Activated CD8-positive, alpha-beta T cell treated with anti-CD3 and anti-CD28 coated beads for 36 hours (primary cell): ENCODE measurements at places on chromosomes 12 and 14. TPM values are rescaled to one million over a fixed set of nuclear protein-coding genes. Genes with fewer than 3 reads are reported as not detected.

- DNase-seq = no peak
Measured at GRCh38 chr12:54036620-54037359, 3.9 kb downstream of the HOXC5 start.

DNA sequence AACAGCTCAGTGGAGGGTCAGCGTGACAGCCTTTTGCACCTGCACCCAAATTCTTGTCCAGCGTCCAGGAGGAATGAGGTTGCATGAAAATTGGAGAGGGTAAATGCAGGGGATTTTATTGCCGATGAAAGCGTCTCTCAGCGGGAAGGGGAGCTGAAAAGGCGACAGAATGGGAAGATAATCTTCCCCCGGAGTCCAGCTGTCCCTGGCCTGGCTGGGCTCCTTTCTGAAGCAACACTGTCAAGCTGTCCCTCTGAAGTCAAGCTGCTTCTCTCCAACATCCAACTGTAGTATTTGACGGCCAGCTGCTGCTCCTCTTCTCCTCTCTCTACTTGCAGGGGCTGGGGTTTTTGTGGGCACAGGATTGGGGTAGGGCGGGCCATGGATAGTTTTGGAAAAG, 32.7 kb downstream of the NOPCHAP1 start:
- no peak for DNase-seq

DNA sequence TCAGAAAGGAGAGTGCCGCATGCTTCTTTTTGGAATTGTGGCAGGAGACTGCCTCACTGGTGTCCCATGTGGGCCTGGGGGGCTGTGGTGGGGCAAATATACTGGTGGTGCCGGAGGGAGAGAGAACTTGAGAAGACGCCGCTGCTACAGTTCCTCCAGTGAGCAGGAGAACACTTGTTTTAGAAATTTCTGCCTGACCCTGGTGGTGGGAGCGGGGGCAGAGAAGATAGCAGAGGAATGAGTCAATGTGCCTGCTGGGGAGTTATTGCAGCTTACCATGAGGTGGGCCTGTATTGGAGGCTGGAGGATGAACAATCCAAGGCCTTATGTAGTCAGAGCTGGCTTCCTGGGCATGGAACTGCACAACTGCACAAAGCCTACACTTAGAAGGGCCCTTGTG, 211.8 kb downstream of the SNAPC1 start:
- DNase-seq = no peak

GRCh38 chr12:90048918-90049317, 340.3 kb upstream of the ATP2B1 start:
- DNase-seq = no peak

DNA sequence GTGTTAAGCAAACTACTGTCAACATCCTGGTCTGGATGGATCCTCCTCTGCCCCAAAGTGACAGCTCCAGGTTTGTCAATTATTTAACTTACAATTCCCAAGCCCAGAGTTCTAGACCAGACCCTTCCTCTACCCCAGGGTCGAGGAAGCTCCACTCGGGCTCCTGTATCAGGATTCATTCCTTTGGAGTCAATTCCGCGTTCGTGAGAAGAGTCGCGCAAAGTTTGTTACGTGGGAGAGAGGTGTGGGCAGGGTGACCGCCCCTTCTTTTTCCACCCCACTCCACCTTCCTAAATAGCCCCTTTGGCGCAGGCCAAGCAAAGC, 479 bp downstream of the SEL1L start:
- DNase-seq = no peak

DNA sequence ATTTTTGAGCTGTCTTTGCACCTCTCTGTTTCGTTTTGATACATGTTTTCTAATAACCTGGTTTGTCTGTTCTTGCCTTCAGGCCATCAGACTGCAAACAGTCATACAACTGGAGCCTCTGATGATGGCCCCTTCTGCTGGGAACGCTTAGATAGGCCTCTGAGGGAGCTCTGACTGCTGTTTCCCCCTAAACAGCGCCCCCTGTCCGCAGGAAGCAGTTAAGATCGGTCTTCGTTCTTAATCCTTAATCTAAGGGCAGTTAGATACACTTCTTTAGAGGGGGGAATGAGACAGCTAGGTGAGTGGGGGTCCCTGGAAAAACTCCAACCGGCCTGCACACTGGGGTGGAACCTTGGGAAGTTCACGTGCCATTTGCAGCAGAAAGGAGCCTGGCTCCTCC, 1338.8 kb upstream of the SEL1L start:
- no peak for DNase-seq

DNA sequence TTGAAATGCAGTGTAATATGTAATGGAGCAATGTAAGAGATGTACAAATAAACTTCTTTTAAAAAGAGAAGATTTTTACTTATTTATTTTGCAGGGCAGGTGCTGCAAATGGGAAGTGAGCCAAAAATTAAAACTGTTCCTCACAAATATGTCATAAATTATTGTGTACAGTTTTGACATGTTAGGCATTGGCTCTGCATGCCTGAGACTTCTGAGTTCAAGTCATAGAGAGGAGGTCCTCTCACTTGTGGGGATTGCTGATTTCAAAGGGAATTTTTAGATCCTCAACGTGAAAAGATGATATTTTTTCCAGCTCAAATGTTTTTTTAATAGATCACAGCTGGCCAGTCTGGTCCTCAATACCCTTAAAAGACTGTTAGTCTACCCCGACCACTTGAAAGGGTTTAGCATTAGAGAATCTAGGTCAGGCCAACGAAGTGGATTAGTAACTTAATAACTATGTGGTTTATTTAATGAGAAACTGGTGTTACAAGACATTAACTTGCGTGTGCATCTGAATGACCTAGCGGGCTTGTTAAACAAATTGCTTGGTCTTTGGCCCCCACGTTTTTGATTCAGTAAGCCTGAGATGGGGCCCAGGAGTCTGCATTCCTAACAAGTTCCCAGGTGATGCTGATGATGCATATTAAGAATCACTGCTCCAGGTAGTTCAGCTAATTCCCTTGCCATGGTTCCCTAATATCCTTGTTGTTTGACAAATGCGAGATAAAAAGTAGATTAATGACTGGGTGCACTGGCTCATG, 30.9 kb upstream of the WDR89 start:
- no peak for DNase-seq

DNA sequence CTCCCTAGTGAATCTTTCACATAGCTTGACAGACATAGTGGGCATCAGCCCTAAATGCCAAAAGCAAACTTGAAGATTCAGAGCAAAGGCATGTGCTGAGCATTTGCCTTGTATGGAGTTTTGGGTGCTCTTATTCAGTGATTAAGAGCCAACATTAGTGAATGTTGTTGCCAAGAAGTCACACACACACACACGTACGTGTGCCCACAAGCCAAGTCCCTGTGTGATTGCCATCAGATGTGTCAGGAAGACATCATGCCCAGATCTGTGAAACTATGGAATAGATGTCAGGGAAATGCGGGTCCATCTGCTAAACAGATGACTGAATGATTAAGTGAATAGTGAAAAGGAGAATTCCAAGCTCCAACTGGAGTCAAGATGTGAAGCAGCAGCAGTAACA, 149.0 kb downstream of the AKAP6 start:
- DNase-seq = no peak

- no peak for DNase-seq
Measured at GRCh38 chr14:75976826-75977581, 4.8 kb downstream of the TGFB3 start.

- DNase-seq = no peak
Measured at GRCh38 chr12:53289891-53290290, 5.5 kb upstream of the PFDN5 start.

DNA sequence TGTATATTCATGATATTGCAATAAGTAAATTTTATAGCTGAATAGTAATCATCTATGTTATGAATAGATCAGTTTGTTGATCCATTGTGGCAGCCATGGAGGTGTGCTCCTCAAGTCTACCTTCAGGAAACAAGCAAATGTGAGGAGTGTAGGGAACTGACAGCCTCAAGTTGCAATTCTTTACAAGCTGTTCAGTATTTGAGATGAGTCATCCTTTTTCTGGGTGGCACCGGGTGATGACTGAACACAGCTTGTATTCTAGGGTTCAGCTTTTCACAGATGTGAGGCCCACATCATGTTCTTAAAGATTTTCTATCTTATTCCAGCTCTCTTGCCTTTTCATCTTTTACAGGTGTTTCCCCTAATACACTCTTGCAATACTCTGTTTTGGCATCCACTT, 452.4 kb downstream of the KCNH5 start:
- DNase-seq = no peak

GRCh38 chr14:100776681-100777365, 49.1 kb upstream of the MEG3 start:
- DNase-seq = no peak

DNA sequence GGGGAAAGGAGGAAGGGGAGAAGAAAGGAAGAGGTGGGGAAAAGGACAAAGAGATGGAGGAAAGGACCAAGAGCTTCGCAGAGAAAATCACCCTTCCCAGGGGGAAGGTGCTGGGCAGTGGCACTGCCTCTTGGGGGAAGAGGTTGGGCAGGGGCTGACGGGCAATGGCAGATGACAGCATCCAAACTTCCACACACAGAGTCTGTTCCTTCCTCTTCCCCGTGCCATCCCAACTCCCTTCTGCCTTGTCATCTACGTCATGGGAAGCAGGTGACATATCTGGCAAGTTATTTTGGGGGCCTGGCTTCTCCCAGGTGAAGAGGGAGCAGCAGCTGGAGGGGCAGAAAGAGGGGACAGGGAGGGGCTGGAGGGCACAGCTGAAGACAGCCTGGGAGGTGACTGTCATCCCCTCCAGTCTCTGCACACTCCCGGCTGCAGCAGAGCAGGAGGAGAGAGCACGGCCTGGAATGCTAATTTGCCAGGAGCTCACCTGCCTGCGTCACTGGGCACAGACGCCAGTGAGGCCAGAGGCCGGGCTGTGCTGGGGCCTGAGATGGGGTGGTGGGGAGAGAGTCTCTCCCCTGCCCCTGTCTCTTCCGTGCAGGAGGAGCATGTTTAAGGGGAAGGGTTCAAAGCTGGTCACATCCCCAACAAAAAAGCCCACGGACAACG, 43.9 kb upstream of the IQSEC3 start:
- DNase-seq = no peak

GRCh38 chr12:132078190-132078589, 65.9 kb downstream of the DDX51 start:
- DNase-seq = no peak

- peak; percentile 71 for DNase-seq
Measured at GRCh38 chr12:94172031-94172430, 23.7 kb downstream of the PLXNC1 start.

DNA sequence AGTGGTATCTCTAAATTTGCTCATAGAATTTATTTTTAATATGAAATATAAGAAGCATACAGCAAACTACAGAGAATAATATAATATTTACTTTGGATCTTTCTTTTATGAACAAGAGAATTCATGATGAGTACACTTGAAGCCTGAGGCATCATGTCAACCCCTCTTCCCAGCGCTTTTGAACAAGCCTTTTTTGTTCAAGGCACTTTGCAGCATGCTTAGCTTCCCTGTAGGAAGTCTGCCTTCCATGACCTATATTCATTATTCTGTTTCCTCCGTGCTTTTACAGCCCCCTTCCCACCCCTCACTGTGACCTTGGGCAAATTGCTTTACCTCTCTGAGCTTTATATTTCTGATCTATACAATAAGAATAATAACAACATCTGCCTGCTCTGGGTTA, 41.6 kb downstream of the SCN8A start:
- no peak for DNase-seq

DNA sequence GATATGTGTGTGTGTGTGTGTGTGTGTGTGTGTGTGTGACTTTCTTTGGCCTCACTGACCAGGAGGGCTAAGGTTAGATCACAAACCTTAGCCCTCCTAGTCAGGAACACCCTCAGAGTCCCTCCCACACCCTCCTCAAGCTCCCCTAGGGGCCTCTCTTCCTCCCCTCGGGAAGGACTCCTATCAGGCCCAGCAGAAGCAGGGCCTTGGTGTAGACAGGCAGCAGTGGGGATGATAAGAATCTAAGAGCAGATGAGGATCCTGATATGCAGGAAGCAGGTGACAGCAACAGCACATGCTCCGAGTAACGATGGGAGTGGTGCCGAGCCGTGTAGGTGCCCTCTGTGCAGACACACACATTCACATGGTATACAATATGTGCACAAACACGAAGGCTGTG, 20.7 kb downstream of the PLEK2 start:
- no peak for DNase-seq

- DNase-seq = no peak
Measured at GRCh38 chr14:104735830-104736642, 12.0 kb downstream of the ADSS1 start.

DNA sequence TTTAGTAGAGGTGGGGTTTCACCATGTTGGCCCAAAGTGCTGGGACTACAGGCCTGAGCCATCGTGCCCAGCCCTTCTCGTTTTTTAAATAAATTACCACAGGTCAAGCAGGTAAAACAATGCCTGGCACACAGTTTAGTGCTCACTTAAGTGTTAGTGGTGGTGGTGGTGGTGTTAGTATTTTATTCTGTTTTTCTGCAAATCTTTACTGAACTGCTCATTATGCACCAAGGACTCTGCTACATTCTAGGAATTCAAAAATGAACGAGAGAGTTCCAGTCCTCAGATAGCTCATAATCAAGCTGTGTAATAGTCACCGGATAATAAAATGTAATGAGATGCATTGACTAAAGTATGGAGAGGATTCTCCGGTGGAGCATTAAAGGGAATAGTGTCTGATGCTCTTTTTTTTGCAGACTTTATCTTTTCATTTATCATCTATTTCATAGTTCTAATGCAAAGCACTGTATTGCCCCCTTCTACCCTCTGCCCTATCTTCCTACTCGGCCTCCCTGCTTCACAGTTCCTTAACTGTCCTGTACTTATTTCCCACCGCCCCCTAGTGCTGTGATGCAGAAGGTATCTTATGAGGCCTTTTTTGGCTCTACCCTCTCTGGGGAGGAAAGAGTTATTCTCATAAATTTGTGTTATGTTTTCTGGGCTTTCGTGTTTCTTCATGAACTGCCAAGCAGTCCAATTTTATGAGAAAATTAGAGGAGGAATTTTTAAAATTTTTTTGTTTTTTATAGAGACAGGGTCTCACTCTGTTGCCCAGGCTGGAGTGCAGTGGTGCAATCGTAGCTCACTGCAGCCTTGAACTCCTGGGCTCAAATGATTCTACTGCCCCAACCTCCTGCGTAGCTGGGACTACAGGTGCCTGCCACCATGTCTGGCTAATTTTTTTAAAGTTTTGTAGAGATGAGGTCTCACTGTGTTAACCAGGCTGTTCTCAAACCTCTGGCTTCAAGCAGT, 1.0 kb downstream of the ITFG2 start:
- peak; percentile 79 for DNase-seq

- DNase-seq = no peak
Measured at GRCh38 chr14:99972748-99973466, 92.3 kb upstream of the EVL start.

- no peak for DNase-seq
Measured at GRCh38 chr12:100474617-100475016, 951 bp downstream of the NR1H4 start.

The TSPAN8 gene
- not detected for total RNA-seq

The CLEC1B gene
- total RNA-seq = not detected

The TDRD9 gene
- total RNA-seq = 1.6 TPM

The CABP1 gene
- 1.1 TPM for total RNA-seq
